ENCODE measurements at places on chromosomes 3 and 15.
A peak's percentile ranks its signal among the peaks of the same experiment; 100 is the strongest.

- DNase-seq = no peak
These were observed 583.4 kb upstream of the SGO1 start for GRCh38 chr3:20769430-20769829.

GRCh38 chr15:72153269-72154000, 35.2 kb downstream of the SENP8 start:
- DNase-seq = no peak

- DNase-seq = peak; percentile 13
These were observed 2.3 kb downstream of the BBX start for GRCh38 chr3:107524841-107525643.

GRCh38 chr15:70815604-70816003, 38.4 kb downstream of the LARP6 start:
- DNase-seq = no peak

DNA sequence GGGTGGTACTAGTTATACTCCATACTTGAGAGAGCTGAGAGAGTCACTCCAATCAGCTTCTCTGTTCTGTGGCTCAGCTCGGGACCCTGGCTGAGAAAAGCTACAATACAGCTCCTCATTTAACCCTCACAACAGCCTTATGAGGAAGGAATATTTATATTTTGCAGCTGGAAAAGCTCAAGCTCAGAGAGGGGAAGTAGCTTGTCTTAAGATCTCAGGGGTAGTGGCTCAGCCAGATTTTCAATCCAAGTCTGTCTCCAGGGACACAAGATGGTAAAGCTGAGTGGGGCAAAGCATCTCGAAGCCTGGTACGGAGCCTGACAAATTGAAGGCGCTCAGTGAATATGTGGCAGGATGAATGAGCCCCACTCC, 14.8 kb downstream of the SCAMP2 start:
- DNase-seq = no peak

DNA sequence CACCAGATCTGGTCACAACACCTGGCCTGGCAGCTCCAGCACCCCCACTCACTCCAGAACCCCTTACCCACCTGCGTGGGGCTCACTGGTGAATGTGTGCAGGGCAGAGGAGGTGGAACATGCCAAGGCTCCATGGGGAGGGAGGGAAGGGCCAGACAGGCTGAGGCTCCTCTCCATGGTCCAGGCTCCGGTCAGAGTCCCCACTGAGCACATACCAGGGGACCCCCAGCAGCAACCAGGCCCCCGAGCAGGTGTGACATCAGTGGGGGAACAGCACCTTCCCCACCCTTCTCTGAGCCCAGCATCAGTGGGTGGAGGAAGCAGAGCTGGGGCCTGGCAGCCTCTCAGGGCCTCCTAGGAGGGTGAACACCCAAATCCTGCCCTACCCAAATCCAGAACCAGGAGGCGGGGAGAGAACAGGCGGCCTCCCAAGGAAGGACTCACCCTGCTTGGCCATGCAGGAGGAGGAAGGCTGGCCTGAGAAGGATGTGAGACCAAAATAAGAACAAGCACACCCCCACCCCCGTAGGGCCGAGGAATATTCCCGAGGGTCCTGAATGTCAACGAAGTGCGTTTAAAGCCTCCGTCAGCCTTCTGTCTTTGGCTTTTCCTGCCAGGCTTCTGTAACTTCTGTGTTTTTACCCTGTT, 1.1 kb upstream of the GP9 start:
- DNase-seq = no peak

GRCh38 chr3:160401291-160402095, 2.0 kb downstream of the SMC4 start:
- DNase-seq = no peak

- no peak for DNase-seq
These were observed 479 bp upstream of the PLD1 start for GRCh38 chr3:171810629-171811294.

- no peak for DNase-seq
These were observed 83.0 kb upstream of the LMOD3 start for GRCh38 chr3:69205385-69205784.

- DNase-seq = no peak
These were observed 231.1 kb downstream of the CTNNB1 start for GRCh38 chr3:41430391-41430790.

DNA sequence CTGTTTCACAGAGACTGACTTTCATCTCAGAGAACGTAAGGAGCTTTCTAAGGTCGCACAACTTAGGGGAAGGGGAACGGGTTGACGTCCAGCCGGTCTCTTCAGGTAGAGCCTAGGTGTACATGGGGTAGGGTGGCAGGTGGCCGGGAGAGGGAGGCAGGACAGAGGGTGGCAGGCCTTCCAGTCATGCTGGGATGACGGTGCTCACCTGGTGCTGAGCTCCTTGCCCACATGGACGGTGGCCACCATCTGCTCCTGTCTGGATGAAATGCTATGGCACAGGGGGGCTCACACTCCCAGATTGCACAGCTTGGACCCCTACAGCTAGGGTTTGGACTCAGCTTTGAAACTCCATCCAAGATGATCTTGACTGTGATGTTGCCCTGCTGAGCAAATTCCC, 144.5 kb downstream of the ATP10A start:
- no peak for DNase-seq

GRCh38 chr3:155809181-155809580, 3.1 kb upstream of the C3orf33 start:
- no peak for DNase-seq

GRCh38 chr3:50806031-50806430, 131.3 kb downstream of the DOCK3 start:
- DNase-seq = no peak

DNA sequence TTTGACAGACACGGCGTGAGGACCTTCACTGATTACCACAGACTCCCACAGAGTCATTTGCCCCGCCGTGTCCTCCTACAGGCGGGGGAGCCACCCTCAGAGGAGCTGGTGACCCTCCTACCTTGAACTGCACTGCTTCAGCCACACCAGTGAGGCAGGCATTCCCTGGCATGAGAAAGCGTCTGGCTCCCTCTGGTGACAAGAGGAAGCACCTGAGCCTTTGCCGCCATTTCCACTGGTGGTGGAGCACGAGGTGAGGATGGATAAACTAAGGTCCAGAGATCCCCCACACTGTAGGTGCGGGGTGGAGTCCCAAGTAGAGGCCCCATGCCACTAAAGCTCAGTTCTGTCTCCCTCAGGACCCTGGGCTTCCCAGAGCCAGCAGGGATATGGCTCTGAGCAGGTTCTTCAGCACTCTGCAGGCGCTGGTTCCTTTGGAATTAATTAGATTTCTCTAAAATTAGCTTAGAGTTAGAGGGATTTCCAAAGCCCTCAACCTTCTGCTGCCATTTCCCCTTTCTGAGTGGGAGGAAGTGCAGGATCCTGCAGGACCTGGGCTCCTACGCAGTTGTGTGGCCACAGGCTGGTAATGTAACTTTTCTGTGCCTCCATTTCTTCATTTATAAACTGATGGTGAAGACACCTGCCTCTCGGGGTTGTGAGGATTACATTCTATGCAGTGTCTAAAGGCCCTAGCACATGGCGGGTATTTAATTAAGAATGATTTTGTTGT, 224.0 kb downstream of the SLCO3A1 start:
- peak; percentile 14 for DNase-seq

GRCh38 chr15:44101944-44102343, 93.1 kb downstream of the FRMD5 start:
- DNase-seq = no peak

DNA sequence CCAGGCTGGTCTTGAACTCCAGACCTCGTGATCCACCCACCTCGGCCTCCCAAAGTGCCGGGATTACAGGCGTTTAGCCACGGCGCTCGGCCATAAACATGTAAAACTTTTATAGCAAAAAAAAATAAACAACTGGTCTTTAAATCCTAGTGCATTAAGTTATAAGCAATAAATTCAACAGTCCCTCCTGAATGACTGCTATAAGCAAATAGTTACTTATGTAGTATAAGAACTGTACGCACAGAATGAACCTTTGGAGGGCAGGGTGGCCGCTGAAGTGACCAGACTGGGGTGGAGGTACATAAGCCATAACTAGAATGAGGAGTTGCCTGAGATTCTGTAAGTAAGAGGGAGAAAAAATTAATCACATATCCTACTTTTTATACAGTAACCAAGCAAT, 12.6 kb downstream of the CCDC14 start:
- no peak for DNase-seq

DNA sequence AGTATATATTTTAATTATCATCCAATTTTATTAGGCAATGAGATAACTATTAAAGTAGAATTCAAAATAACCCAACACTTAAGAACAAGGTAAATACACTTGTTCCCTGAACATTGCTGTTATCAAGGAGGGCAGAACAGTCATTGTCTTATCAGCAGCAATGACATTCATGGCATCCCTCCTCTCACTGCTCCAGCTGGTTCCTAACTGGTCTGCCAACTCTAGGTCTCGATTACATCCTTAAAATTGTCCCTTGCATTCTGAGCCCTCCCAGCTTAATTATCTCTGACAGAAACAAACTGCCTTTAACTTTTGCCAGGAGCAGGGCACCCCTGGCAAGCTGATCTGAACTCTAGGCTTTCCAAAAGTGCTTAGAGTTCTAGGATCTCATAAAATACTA, 14.0 kb upstream of the DYNC1LI1 start:
- DNase-seq = no peak

DNA sequence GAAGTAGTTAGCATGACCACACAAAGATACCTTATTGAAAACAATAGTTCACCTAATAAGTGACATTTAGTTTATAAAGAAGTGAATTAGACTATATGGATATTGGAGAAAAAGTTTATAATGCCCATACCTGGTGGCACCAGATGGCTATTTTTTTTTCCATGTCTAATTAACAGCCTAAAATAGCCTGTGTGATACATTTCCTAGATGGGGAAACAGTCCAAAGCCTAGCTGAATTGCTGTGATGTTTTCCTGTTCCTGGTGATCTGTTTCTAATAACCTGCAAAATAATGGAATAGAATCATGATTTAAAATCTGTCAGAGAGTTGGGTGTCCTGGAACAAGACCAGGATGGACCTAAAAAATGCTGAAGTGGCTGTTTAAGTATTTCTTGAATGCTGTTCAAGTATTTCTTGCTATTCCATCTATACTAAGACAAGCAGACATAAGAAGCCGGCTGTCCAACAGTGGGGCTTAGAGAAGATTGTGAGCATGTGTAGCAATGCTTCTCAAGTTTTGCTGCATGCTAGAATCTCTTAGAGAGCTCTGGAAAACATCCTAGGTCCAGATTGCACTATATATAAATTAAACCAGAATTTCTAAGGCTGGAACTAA, 31.3 kb downstream of the LRRC3B start:
- no peak for DNase-seq

DNA sequence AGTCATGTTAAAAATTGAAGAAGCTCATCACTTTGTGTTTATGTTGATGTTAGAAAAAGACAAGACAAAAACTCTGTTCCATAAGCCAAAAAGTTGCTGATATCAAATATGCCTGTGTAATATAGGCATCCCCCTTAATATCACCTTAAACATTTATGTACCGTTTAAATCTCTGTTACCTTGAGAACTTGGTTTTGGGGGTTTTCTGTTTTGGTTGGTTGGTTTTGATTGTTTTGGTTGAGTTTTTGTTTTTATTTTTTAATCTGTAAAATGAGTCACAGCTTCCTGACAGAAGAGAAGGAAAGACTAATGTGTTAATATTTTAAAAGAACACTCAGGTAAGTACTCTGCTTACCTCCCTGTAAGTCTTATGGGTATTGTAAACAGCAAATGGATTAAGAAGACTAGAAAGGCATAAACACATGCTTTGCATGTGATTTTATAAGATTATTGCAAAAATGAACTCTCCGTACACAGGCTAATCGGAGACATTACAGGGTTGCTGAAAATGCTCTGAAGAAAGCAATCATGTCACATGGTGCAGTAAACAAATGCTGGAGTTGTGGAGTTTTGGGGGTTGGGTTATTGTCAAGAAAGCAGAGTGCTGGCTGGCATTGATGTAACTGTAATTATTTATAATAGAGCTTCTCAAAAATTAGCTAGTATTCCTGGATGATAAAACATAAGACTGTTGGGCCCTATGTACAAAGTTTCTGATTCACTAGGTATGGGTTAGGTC, 69.5 kb upstream of the MBNL1 start:
- DNase-seq = no peak

DNA sequence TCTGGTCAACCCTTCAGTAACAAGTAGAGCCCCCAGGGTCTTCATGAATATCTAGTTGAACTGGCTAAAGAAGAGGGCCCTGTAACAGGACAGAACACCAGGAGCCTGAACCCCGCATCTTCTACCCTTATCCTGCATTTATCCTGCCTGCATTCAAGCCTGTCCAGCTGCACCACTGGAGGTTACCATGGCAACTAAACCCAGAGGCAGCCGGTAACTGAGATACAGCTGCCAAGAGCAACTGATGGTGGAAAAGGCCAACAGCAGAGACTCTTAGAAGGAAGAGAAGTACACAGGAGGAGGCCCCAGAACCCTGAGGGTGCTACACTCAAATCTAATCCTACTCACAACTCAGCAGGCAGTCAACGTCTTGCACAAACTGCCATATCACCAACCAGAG, 3.7 kb upstream of the PRKAR2A start:
- DNase-seq = no peak

DNA sequence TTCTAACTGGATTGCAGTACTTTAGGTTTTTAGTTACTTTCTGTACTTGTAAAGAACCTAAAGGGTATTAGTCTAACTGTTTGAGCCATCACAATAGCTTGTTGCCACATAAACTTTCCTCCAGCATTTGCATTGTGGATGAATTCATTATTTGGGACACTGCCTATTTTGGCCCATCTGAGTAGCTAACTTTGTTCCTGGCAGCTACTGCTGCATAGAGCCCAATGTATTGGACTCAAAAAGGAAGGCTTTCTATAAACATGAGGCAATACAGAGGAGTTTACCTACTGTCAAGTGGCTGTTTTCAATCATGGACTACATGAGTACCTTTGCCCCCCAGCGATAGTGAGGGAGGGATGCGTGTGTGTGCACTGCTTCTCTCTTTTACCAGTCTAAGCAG, 1.9 kb downstream of the ROBO2 start:
- no peak for DNase-seq

DNA sequence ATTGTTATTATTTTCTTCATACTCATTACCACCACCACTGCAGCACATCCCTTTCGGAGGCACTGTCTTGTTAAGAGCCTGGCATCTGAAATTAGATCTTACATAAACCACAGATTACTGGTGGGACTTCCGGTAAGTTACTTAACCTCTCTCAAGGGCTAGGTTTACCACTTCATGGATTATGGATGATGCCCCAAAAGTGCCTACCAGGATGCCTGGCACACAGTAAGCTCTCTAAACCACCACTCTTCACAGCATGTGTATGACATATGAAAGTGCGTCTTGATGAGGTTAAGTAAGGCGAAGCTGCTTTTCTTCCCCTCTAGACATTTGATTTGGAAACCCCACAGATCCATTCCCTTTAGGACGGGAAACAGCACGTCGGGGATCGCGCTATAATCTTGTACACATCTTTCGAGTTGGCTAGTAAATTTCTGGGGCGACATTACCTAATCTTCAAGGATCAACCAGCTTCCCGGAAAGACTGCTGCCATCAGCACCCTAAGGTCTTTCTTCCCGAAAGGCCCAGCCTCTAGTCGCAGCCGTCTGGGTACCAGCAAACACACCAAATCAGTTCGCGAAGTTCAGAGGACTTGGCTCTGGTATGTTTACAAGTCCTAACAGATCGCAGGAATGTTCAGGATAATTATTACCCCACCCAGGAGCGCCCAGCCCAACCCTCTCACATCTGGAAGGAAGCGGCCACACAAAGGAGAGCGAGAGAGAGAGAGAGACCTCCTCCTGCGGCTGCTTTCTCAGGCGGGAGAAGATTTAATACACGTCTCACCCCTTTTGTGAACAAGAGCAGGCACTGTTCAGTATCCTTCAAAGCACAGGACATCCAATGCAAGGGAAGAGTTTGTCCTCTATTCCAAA, 155.1 kb upstream of the FRMD4B start:
- DNase-seq = no peak
